ENCODE measurements at places on chromosomes 7 and 10.
A peak's percentile ranks its signal among the peaks of the same experiment; 100 is the strongest.

GRCh38 chr7:112092306-112092705 is 113.9 kb downstream of the DOCK4 start:
- no peak for DNase-seq

DNA sequence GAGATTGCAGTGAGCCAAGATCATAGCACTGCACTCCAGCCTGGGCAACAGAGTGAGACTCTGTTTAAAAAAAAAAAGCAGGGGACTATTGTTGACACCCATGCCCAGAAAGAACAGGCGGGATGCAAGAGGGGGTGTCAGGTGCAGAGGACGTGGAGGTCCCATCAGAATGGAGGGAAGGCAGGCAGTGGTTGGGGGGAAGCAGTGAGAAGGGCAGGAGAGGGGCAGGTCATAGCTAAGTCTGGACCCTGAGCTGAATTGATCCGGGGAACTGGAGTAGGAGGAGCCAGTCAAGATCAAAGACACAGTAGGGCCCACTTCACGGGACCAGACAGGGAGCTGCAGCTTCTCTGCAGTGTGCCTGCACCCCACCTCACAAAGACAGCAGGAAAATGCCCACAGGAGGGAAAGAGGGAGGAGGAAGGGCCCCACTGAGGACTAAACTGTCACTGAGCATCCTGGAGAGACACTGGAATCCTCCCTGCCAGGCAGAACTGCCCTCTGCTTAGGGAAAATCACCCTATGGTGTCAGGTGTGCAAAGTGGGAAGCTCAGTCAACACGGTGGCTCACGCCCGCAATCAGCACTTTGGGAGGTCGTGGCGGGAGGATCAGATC is 27.3 kb upstream of the ECHDC3 start:
- DNase-seq = no peak

- no peak for DNase-seq
These were observed 11.9 kb downstream of the NRAP start for GRCh38 chr10:113651898-113652297.

DNA sequence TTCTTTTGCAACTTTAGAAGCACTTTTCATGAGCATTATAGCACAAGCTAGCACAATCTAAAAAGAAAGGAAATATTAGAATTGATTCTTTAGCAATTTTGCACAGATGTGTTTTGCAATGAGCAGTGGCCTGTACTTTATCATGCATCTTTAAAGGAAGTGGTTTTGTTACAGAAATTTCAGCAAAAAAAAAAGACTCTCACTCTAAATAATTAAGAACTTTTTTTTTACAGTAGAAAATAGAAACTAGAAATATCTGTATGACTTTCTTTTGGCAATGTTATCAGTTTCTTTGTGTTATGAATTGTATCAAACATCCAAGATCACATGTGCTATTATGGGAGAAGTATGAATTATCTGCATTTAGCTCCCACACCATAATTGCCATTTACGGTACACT is 195.7 kb upstream of the KLF6 start:
- DNase-seq = peak; percentile 64

- no peak for DNase-seq
These were observed 558.9 kb upstream of the MGMT start for GRCh38 chr10:128908099-128908498.

DNA sequence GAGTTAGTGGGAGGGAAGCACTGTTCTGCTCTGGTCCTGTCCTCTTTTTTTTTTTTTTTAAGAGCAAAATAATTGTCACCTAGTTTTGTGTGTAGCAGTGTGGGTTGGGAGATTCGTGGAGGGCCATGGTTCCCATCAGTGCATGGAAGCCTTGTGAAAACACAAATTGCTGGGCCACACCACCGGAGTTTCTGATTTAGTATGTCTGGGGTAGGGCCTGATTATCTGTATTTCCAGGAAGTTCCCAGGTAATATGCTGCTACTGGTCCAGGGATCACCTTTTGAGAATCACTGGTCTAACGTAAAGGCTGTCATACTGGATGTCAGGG is 191.3 kb downstream of the GATA3 start:
- no peak for DNase-seq

DNA sequence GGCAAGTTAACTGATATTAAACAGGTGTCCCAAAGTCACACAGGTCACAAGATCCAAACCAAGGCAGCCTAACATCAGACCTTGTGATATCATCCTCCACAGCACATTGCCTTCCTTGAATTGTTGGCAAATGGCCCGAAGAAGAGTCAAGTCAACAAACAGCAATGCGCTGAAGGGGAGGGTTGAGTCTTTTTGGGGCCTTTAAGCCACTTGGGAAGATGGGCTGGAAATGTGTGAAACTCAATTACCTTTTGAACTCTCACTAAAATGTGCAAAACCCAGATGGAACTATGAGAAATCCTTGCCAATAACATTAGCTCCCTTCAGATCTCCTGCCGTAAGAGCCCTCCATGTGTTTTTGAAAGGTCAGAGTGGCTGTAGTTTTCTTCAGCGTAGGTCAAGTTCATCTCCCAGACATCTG is 47.9 kb upstream of the STK17A start:
- DNase-seq = no peak

GRCh38 chr7:127715272-127715671 is 63.3 kb downstream of the SND1 start:
- DNase-seq = no peak

- no peak for DNase-seq
These were observed 19.9 kb downstream of the ZNF33B start for GRCh38 chr10:42618424-42618823.

GRCh38 chr7:68535266-68535665 is 1063.0 kb upstream of the AUTS2 start:
- no peak for DNase-seq

- no peak for DNase-seq
These were observed 37.4 kb downstream of the WIPF3 start for GRCh38 chr7:29843726-29844125.

- no peak for DNase-seq
These were observed 130.9 kb downstream of the RSU1 start for GRCh38 chr10:16686054-16686902.

DNA sequence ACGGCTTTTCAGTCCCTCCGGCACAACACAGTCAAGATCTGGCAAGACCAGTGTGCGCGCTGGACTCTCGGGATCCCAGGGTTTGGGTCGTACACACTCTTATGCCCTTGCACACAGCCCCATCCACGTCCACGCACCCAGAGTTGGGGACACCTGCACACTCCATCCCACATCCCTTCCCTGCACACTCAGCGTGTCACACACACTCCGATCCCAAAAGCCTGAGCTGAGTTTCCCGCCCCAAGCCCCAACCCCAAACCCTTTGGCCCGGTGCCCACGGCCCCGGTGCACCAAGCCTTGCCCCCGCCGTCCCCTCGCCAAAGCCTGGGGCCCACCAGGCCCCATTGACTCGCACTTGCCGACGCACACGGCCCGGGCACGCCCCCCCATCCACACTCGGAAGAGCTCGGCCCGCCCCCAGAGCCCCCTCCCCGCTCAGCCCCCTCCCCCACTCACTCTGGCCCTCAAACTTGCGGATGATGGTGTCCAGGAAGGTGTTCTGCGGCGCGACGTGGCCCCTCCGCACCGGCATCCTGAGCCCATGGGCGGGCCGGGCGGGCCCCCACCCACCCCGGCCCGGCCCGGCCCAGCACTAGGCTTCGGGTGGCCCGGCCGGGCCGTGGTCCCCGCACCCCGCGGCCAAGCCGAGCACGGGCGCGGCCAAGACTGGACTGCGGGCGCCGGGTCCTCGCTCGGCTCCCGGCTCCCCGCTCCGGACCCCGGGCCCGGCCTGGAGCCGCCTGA is 567 bp downstream of the KCNH2 start:
- no peak for DNase-seq

GRCh38 chr10:58348571-58349033 is 13.8 kb downstream of the UBE2D1 start:
- DNase-seq = no peak

- no peak for DNase-seq
These were observed 11.8 kb downstream of the FOXP2 start for GRCh38 chr7:114426382-114426781.

DNA sequence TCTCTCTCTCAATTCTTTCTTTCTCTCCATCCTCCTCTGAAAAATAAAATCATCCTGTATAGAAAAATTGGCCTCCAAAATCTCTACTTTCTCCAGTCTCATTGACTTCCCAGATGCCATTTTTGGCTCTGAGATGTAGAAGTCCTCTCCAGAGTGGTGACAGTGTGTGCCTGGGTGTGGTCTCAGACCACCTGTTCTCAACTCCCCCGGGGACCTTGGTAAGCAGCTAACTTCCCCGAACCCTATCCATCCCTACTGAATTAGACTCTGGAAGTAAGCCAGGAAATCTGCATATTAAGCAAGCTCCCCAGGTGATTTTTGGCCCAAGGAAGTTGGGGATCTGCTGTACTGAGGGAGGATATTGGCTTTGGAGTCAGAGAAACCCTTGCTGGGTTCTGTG is 120.5 kb downstream of the WDR11 start:
- no peak for DNase-seq

DNA sequence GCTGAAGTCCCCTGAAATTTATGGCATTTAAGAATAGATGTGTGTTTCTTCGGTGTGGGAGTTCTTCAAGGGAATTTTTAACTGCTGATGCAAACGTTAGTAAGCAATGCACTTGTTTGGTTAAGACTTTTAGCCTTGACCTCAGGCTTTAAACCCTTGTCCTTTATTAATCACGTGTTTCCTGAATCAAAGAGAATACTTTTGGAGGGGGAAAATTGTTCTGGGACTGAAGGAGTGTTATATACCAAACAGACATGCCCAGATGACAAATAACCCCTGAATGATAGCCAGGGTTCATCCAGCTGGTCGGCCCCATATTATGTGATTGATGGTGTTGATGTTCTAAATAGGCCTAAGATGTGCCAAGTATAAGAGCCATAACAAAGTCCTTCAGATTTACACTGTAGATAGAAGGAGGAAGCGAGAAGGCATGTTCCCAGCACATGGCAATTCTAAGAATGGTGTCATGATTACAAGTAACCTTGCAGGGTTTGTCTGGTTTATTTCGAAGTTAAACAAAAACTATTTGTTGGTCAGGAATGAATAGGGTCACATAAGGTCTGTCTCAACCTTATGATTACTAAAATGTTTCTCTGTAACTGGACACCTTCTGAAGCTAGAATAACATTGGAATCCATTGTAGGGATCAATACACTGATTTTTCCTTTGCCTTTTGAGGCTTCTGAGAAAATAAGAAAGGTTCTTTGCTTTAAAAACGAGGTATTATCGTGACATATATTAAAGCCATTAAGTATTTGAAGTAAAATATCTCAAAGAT is 124.2 kb upstream of the SEM1 start:
- DNase-seq = no peak

Measured in suppressor macrophage treated with lipopolysaccharide for 1 hour (primary cell).